ENCODE measurements at places on chromosomes 11 and 22.

GRCh38 chr22:37752189-37753087, 55.3 kb upstream of the GCAT start:
- DNase-seq = no peak

DNA sequence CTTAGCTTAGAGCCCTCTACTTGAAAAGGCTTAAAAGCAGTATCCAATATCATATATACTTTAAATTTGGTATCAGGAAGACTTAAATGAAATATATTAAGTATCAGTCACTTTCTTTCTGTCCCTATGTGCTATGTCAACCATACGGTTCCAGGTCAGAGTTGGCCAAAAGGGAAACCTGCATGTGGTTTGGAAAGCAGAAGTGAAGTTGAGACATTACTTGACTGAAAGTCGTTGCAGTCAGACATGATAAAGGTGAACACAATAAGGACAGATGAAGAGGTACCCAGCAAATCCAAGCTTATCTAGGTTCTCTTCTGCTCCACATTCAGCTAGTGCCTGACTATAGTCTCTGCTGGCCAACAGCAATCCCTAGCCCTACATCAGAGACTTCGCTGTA, 336.8 kb downstream of the KCNA4 start:
- DNase-seq = no peak

GRCh38 chr11:2777871-2778629, 78.3 kb upstream of the KCNQ1OT1 start:
- DNase-seq = no peak

GRCh38 chr11:10117709-10118351, 176.2 kb downstream of the SBF2 start:
- DNase-seq = no peak

DNA sequence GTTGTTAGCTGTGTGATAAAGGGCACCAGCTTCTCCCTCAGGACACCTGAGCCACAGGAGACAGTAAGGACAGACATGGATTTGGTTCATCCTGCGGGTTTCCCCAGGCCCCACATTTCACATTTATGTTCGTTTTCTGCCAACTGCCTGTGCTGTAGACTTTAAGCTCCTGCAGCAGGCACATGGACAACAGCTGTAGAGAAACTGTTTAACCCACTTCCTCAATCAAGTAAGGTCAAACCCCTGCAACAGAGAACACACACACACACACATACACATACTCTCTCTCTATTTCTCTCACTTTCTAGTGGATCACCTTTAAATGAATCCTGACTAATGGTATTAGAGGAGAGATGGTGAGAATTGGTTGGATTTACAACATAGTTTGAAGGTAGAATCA, 90.7 kb downstream of the C11orf87 start:
- no peak for DNase-seq

GRCh38 chr11:128305588-128305987, 281.8 kb downstream of the ETS1 start:
- DNase-seq = no peak

GRCh38 chr22:43833286-43834240, 21.5 kb upstream of the EFCAB6 start:
- no peak for DNase-seq

- no peak for DNase-seq
Observed at GRCh38 chr11:111957663-111958444, 20.7 kb downstream of the DIXDC1 start.

DNA sequence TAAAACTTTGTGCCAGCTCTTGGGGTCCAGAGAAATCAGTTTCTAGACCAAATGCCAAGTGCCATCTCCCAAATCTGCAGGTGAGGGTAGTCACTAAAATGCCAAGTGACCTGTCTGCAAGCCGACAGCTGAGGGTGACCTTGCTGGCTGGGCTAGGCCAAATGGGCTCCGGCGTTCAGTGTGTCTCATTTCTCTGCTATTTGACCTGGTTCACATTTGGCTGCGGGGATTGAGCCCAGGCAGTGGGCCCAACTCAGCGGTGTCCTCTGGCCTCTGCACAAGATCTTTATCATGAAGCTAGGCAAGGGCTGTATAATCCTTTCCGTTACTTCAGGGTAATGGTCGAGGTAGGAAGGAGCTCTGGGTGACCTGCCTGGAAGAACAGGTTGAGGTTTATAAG, 87.5 kb downstream of the SNX19 start:
- no peak for DNase-seq

GRCh38 chr22:27798511-27799014, 3.0 kb downstream of the MN1 start:
- DNase-seq = no peak

DNA sequence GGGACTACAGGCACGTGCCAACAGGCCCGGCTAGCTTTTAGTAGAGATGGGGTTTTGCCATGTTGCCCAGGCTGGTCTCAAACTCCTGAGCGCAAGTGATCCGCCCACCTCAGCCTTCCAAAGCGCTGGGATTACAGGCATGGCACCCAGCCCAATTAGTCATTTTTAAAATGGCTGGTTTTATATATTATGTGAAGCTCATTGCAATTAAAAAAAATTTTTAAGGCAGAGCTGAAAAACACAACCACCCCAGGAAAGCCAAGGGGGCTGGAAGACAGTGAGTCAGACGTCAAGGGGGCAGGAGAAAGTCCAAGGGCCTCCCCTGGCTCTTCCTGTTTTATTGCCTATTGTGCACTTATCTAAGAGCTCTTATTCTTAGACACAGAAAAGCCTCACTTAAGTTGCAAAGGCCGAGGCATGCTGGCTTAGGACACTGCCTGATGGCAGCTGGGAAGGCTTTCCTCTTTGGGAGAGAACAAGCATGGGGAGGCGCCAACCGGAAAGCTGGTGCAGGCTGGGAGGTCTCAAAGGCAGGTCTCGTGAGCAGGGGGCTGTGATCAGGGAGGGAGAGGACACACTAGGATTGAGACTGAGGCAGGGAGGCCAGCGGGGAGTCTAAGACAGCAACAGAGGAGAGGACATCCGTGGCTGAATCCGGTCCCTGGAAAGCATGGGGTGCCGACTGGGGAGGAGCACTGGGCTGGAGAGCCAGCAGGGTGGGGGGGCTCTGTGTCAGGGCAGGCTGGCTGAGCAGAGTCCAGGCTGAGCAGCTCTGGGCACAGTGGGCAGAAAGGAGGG, 11.1 kb upstream of the OSM start:
- no peak for DNase-seq
